Inflammatory macrophage treated with lipopolysaccharide for 1 hour (primary cell): ENCODE measurements at places on chromosomes 1 and 21.

DNA sequence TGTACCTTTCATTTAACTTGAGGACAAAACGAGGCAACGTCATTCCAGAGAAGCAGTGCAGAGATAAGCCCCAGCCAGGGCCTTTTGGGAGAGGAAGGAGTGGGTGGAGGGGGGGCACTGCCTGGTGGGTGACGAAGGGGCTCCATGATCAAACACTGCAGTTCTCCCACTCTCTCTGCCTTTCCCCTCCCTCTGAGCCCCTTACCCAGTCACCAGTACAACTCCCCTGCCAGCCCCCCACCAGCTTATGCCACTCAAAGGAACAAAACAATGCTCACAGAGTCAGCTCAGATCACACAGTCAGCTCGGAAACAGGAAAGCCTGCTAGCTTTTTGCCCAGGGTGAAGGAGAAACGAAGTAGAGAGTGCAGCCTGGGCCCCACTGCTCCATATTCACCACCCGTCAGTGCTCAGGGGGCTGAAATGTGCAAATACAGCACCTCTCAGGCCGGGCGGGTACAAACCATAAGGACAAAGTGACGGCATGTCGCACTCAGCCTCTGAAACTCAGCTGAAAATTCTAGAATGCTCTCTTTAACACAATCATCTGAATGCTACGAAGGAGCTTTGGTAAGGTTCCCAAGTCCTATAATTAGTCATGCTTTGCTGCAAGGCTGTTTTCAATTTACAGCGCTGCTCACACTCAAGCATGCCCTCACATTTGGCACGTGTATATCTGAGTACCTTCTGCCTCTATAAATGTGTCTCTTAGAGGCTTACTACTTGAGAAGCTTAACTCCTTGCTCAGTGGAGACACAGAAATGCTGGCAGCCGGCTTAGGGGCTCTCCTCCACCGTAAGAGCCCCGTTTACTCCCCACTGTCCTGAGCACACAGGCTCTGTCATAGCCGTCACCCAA, 65.8 kb upstream of the RAB4A start:
- no peak for DNase-seq

GRCh38 chr1:66535853-66536252, 1.9 kb downstream of the SGIP1 start:
- no peak for DNase-seq

- no peak for DNase-seq
Measured at GRCh38 chr1:233081735-233082134, 131.3 kb downstream of the NTPCR start.

- no peak for DNase-seq
Measured at GRCh38 chr1:107829036-107829770, 135.8 kb downstream of the VAV3 start.

DNA sequence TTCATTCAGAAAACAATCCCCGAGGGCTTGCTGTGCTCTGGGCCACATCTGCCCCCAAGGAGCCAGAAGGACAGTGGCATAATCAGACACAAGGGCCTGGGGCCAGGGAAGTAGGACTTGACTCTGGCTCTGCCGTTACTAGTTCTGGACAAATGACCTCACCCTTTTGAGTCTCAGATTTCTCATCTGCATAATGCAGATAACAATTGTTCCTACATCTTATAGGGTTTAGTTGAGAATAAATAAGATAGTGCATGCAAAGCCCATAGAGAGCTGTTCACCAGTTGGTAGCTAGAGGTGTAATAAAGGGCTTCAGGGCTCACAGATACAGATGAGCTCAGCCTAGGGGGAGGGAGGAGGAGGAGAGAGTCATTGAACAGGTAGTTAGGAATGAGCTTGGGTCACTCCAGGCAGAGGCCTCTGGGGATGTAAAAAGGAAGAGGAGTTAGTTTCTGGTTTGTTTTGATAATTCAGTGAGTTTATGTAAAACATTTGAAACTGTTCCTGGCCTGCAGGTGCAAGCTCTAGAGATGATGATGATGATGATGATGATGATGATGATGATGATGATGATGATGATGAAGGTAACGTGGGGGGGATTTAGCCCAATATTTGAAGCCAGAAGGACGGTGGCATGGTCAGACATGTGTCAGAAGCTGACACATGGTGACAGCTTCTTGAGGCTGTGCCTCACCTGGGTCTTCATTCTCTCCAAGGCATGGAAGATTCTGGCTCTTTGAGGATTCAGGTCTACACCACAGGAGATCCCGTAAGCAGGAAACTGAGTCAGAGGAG, 858 bp downstream of the LACTBL1 start:
- no peak for DNase-seq

GRCh38 chr21:19557046-19557445, 1153.5 kb upstream of the TMPRSS15 start:
- no peak for DNase-seq

GRCh38 chr1:33346927-33347649, 26.2 kb upstream of the A3GALT2 start:
- DNase-seq: peak; percentile 31

- DNase-seq: no peak
Measured at GRCh38 chr1:201793306-201793925, 35.5 kb upstream of the IPO9 start.

DNA sequence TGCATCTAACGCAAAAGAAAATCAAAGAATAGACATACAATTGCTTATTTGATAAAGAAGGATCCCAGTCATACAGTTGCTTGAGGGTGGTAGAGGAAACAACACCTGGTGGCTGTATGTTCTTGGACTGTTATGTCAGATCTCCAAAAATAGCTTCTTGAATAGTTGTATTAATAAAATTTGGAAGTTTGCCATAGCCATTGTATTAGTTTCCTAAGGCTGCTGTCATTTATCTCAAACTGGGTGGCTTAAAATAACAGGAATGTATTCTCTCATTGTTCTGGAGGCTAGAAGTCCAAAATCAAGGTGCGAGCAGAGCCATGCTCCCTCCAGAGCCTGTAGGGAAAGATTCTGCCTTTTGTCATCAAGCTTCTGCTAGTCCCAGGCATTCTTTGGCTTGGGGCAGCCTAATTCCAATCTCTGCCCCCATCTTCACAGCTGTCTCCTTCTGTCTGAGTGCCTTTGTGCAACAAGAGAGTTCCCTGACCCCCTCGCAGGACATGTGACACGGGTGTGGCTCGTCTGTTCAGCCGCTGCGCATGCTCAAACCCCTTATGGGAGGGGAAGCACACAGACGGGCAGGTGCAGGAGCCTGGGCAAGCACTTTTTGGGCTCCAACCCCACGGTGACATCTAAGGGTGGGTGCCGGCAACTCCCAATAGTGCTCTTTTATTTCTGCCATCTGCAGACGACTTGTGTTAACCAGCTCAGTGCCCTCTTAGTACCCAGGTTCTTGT, 21.7 kb upstream of the GRIK1 start:
- no peak for DNase-seq

GRCh38 chr1:63321066-63321784, 1.1 kb upstream of the FOXD3 start:
- DNase-seq: no peak

GRCh38 chr1:11391327-11391726, 87.6 kb upstream of the DISP3 start:
- no peak for DNase-seq
